ENCODE measurements at places on chromosomes 1 and 21.
A peak's percentile ranks its signal among the peaks of the same experiment; 100 is the strongest.

GRCh38 chr1:226990133-226990716 is 50.1 kb downstream of the COQ8A start:
- DNase-seq: peak; percentile 33

DNA sequence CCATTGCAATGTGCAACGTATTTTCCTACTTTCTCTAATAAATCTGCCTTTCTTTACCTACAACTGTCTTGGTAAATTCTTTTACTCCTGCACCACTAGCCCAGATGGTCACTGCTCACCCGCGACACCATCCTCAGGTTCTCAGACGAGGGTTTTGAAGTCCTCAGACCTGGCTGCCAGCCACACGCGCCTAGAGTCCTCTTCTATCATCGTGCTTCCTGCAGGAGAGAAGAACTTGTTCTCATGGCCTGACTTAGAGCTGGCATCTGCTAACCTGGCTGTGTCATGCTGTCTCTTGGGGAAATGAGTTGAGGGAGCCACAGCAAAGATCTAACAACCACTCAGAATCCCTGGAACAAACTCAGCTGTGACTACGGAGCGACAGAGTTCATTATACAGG is 30.3 kb upstream of the PGBD5 start:
- no peak for DNase-seq

DNA sequence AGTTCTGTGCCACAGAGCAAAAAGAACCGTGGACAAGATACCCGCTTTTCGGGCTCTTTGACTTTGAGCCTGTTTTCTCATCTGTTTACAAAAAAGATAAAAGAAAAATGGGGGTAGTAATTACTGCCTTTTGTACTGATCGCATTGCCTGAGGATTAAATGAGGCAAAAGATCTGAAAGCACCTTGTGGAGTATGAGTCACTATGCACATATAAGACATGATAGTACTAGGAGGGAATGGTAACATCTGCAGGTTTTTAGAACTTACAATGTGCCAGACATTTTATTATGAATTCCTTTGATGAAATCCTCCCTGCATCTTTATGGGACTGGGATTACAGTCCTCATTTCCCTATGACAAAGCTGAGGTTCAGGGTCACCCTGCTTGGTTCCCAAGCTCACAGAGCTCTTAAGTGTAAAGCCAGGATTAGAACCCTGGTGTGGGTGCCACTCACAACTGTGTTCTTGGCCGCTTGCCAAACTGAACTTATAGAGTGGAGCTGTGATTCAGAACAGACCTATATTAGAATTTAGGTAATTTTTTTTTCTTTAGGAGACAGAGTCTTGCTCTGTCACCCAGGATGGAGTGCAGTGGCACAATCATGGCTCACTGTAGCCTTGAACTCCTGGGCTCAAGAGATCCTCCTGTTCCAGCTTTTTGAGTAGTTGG is 1.8 kb downstream of the DISC1 start:
- no peak for DNase-seq

DNA sequence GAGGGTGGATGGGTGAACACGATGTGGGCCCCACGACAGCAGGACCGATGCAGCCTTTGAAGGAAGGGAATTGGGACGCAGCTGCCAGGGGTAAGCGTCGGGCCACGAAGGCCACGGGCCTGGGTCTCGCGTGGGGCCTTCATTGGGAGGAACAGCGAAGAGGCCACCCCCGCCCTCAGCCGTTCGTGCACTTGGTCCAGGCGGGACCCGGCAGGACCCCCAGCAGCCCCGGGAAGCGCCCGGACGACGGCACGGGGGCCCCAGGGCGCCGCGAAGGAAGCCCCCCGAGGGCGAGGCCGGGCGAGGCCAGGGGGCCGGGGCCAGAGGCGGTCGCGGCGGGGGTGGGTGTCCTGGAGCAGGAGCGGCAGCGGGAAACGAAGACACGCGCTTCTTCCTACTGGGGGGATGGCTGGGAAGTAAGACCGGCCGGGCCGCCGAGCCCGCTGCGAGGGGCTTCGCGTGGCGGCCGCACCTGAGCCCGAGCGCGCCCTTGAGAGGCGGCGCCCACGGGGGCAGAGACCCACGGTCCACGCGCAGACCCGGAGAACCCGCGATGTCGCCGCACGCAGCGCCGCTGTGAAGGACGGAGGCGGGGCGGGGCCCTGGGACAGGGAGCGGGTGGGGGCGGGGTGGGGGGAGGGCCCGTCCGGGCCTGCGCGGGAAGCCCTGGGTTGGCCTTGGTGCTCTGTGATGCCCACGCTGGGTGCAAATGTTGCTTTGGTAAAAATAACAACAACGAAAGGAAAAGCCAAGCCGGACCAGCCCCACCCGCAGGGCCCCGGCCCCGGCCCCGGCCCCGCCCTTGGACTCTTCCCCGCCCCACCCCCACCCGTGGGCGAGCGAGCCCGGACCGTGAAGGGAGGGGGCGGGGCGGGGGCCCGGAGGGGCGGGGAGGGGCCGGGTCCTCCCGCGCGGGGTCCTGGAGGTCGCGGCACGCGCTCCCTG is 56.0 kb upstream of the ADARB1 start:
- no peak for DNase-seq

GRCh38 chr1:15760520-15761211 is 2.1 kb downstream of the FBLIM1 start:
- no peak for DNase-seq

- no peak for DNase-seq
These were observed 5.0 kb upstream of the ARL8A start for GRCh38 chr1:202149566-202149965.

- DNase-seq: no peak
These were observed 28.4 kb downstream of the EXTL2 start for GRCh38 chr1:100866041-100866900.

GRCh38 chr1:17973694-17974093 is 133.9 kb upstream of the IGSF21 start:
- DNase-seq: no peak

DNA sequence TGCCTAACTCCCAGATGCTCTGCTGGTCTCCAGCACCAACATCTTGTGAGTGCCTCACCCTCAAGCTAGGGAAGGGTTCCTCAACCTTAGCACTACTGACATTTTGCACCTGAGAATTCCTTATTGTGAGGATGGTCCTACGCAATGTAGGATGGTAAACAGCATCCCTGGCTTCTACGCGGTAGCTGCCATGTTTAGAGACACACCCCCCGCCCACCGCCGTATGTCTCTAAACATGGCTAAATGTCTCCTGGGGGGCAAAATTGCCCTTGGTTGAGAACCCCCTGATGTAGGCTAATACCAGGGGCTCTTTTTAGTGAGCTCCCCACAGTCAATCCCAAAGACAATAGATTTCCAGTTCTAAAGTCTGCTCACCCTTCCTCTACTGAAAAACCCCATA is 2.5 kb upstream of the MAP7D1 start:
- DNase-seq: no peak

Data from GM18507 (cell line).